ENCODE measurements at places on chromosomes 7 and 10.

- DNase-seq = no peak
Measured at GRCh38 chr7:54719974-54720373, 39.0 kb downstream of the SEC61G start.

DNA sequence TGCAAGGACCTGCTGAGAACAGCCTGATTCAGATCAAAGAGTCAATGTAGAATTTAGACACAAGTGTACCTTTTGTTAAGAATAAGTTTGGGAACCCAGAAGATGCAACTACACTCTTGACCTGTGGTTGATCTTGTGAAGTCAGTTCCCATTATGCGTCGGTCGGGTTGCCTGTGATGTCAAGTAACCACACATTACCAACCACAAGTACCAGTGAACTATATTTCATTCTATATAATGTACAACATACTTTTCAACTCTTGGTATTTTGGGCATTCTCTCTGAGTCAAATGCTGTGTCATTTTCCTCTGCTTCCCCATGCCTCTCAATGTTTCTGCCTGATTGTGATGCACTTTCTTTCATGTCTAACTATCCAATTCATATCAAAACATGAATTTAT, 426.2 kb downstream of the ETV1 start:
- DNase-seq = no peak

DNA sequence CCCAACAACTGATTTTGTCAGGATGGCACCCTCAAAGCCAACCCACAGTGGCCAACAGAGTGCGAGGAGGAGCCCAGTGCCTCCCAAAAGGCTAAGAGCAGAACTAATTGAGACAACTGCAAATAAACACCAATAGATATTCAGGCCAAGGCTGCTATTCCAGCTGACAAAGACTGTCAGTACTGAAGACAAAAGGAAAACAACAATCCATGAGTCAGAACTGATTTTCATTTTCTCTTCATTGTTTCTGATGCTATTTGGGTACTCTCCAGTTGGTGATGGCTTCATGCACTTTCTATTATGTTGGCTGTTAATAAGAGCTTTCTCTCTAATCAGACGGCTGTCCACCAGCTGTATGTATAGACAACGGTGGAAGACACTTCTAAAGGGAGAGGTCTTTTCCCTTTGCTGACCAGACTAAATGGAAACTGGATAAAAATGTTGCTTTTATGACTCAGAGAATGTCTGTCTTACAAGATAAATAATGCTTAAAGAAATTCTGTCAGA, 515.9 kb downstream of the PARD3 start:
- no peak for DNase-seq

DNA sequence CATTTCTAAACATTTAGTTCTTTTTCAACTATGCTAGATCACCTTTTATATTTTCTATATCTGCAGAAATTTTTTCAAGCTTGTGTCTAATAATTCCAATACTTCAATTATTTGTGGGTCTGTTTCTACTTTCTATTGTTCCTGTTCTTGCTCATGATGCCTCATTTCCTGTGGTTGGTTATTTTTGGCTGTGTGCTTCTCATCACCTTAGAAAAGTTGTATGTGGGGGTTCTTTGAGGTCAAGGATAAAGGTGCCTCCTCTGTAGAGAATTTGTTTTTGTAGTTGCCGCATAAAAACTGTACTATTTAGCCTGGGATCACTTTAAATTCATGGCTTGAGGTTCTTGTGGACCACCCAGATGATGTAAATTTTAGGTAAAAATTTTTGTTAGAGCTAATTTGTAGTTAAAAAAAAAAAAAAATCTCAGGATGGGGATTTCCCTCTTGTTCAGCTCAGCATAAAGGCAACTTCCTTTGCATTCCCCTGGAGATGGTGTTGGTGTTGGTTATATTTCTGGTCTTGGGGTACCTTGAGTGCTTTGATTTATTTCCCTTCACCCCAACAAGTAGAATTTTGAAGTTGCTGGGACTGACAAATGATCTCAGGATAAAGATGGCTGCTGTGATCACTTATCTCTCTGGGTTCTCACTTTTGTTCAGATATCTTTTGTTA, 27.0 kb upstream of the JAZF1 start:
- no peak for DNase-seq

DNA sequence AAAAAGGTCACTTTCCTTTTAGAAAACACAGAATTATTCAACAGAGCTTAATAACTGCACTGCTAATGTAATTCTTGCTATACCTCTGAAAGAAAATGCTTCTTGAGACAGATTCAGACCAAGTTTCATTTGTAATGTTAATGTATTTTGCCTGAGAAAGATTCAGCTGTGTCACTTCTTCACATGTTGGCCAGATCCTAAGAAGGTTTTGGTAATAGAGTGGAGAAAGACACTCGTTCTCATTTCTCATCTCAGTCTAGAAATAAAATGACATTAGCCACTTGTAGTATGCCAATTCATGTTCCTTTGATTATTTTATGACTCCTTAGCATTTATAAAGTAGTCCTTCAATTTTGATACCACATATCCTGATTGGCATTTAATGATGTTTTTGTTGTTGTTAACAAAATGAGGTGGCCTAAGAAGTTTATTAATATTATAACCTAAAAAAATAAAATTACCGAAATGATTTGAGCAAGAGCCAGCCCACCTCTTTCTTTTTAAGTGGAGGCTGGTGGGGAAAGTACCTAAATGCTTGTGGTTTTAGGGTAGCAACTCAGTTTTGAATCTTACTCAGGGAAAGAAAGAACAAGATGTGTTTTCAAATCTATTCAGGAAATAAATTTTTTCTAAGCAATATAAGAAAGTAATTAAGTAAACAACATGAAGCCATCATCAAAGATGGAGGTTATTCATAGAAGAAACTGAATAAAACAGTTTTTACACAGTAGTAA, 16.4 kb upstream of the ELAPOR2 start:
- no peak for DNase-seq

- DNase-seq = no peak
Measured at GRCh38 chr7:6172224-6172909, 100.1 kb downstream of the CYTH3 start.

DNA sequence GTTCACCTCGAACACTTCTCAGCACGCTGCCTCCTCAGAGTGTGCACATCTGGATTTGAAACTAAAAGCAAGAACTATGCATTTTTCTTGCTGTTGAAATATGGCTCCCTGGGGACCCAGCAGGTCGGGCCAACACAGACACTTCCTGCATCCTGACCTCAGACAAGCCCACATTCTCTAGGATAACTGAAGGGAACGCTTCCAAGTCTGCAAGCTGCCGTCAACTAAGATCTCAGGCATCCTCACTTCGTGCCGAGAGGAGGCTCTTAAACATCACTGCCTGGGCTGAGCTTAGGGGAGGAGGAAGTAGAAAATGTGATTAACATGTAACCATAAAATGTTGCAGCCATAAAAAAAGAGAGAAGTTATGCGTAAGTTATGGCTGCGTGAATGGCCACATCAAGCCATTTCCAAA, 65.5 kb downstream of the PYROXD2 start:
- DNase-seq = no peak

Data from hematopoietic multipotent progenitor cell treated with erythropoietin and hydrocortisone succinate and interleukin-3 and kit ligand, for 8 days (in vitro differentiated cells).